ENCODE measurements at places on chromosomes 7 and 10. TPM values are rescaled to one million over a fixed set of nuclear protein-coding genes. Genes with fewer than 3 reads are reported as not detected.

GRCh38 chr10:113767222-113767621, 15.7 kb downstream of the PLEKHS1 start:
- no peak for ATAC-seq

- no peak for ATAC-seq
Measured at GRCh38 chr7:76233538-76234281, 32.0 kb downstream of the SRRM3 start.

Gene AGR3
- not detected for total RNA-seq

DNA sequence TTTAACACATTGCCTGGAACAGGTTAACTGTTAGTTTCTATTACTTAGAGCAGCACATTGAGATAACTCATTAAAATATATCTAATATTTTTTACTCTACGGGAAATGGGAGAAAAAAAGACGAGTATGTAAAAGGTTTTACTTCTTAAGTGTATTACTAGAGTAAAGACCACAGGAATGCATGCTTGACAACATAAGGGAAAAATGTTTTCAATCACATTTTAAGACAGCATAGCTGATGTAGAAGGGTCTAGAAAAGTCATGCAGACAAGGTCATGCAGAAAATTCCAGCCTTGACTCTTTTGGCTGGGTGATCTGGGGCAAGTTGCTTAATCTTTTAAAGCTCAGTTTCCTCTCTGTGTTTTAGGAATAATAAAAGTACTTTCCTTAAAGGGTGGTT, 806.2 kb downstream of the CNTNAP2 start:
- no peak for ATAC-seq

DNA sequence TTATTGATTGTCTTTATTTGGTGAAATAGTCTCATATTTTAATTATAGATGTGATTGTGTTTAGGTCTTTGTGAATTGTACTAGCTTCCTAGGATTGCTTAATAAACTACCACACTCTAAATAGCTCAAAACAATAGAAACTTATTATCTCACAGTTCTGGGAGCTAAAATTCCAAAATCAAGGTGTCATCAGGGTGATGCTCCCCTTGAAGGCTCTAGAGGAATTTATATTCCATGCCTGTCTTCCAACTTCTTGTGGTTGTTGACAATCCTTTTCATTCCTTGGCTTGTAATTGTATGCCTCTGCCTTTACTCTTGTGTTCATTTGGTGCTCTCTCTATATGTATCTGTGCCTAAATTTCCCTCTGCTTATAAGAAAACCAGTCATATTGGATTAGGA, 155.3 kb upstream of the AKR1E2 start:
- no peak for ATAC-seq

Gene ITPRID1
- not detected for total RNA-seq

Gene CDK1
- total RNA-seq: 1.9 TPM

DNA sequence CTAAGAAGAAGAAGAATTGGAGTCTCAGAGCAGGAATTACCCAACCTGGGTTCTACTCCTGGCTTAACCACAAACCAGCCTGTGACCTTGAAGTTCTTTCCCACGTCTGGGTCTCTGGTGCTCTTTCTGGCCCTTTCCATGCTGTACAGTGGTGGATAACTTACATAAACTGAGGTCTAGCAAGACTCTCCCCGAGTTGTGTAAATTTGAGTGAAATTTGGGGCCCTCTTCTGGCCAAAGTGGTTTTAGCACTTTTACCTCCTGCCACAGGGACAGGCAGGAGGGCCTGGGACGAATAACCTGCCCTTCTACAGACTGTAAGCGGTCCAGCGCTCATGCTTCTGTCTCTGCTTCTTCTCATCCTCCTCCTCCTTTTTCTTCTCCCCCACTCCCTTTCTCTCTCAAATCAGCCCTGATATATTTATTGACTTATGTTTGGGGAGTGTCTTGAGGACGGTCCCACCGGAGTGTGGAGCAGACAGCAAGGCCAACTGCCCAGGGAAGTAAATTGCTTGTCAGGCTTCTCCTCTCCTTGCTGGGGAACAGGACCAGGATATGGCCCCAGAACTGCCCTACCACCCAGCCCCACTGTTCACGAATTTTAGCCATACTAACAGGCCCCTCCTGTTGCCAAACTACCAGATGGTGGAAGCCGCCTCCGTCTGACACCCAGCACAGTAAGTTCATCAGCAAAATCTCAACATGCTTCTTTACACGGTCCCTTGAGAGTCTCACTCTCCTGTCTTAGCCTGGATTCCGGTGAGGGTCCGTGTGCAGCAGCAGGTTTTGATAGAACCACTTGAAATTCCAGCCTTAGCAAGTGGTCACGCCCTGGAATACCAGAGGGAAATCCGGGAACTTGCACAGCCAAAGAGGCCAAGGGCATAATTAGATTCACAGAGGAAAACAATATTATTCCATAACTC, 4.0 kb upstream of the SH3PXD2A start:
- ATAC-seq: peak; percentile 50

DNA sequence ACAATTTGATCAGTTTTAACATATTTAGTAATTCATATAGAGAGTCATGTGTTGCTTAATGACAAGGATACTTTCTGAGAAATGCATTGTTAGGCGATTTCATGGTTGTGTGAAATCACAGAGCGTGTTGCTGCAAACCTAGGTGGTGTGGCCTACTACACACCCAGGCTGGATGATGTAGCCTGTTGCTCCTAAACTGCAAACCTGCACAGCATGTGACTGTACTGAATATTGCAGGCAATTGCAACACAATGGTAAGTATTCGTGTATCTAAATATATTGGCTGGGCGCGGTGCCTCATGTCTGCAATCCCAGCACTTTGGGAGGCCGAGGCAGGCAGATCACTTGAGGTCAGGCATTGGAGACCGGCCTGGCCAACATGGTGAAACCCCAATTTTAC, 73.7 kb upstream of the BAIAP2L1 start:
- ATAC-seq: no peak

Gene CCDC172
- total RNA-seq: not detected

DNA sequence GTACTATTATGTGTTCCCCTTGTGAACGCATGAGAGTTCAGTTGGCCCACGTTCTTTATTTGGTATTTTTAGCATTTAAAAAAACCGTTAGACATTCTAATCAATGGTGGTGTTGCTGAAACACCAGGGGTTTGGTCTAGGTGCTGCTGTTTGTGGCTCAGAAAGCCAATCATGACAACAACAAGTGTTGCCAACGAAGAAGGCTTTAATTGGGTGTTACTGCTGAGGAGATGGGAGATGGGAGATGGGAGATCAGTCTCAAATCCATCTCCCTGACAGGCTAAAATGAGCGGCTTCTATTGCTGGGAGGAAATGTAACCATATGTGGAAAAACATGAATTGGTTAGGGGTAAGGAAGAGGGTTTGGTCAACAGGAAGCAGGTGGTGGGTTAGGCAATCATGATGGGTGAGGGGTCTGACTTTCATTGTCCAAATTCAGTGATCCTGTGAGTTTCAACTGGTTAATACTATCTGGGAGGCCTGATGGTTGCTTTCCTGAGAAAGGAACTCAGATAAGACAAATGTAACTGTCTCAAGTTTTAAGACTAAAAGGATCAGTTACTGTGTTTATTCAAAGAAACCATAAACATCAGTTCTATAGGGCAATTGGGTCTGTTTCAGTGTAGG, 4.6 kb upstream of the ZNF425 start:
- no peak for ATAC-seq

DNA sequence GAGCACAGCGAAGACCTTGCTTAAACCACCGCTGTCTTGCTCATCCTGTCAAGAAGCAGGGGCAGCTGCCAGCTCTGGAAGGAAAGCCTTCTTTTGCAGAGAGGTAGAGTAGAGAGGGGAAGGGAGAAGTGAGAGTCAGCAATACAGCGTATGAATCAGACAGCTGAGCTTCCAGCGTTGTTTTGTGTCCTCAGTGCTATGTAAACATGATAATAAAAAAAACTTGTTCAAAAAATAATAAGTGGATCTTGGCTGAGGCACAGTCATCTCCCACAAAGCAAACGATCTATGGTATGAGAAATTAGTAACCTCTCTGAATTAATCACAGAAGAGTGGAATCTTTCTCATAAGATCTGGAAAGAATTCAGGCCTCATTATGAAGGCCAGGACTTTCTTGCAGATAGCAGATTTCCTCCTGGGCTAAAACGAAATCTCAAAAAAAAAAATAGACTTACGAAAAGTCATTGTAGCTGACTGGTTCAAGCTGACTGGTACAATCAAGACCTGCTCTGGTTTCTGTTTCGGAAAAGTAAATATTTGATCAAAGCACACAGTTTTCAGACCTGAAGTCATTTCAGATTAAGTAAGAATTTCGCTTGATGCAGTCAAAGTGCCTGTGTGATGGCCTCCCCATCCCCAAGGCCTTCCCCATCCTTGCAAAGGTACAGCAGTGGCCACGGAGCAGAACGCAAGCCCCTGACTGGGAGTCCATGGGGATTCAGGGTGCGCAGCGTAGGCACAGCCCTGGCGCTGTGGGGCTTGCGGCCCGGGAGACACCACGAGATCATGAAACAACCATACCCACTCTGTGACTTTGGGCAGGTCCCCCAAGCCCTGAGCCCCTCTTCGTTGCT, 29.4 kb downstream of the CHST15 start:
- peak; percentile 64 for ATAC-seq

DNA sequence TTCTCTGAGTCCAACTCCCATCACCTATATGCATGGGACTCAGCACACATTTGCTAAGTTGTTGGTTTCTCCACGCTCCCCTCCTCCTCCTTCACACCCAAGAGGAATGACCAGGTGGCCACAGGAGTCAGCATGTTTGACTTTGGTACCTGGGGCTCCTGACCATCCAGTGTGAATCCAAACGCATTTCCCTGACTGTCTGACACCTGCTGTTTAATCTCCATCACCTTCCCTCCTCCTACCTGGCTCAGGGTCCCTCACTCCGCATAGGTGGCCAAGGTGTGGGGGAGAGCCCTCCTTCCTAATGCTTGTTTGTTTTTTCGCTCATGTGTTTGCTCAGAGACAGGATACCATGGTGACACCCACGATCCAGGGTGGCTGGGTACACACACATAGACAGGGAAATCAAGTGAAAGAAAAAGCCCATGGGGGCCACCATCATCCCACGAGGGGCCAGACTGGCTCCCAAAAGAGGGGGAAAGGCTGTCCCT, 194.9 kb downstream of the KCNMA1 start:
- ATAC-seq: no peak

DNA sequence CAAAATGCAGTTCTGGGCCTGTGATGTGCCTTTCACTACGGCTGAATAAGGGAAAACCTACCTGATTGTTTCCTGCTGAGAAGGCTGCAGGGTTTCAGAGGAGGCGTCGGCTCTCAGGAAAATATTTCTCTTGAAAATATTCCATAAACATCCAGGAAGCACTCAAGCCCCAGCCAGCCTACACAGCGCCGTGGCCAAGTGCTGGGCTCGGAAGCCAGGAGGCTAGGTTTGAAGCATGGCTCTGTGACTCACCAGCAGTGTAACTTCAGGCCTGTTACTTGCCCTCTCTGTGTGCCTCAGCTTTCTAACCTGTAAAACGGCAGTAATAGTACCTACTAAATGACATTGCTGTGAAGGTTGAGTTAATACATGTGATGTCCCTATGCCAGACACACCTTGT, 399.1 kb downstream of the GATA3 start:
- ATAC-seq: no peak

Gene PNLIPRP1
- not detected for total RNA-seq

DNA sequence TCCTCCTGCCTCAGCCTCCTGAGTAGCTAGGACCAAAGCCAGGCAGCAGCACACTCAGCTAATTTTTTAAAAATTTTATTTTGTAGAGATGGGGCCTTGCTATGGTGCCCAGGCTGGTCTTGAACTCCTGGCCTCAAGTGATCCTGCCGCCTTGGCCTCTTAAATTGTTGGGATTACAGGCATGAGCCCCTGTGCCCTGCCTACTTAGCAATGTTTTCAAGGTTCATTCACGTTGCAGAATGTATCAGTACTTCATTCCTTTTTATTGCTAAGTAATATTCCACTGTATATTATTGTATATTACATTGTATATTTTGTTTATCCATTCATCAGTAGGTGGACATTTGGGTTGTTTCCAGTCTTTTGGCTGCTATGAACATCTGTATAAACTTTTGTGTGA, 44.2 kb downstream of the PUS7 start:
- ATAC-seq: no peak

Gene HECW1
- total RNA-seq: 0.13 TPM

DNA sequence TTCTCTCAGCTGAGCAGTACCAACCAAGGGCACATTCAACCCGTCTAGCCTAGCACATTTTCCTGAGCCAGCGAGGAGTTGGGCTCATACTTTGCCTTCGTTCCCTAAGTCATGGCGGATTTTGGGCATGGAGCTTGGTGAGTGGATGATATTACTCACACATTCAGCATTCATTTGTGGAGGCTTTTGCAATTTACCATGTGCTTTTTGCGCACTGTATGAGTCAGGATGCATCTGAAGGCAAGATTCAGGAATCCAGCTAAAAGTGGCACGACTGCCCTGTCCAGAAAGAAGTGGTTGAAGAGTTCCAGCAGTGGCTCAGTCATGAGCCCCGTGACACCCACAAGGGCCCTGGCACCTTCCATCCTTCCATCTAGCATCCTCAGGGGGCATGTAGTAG, 24.2 kb upstream of the MGMT start:
- no peak for ATAC-seq

Gene IGFBP1
- total RNA-seq: not detected

DNA sequence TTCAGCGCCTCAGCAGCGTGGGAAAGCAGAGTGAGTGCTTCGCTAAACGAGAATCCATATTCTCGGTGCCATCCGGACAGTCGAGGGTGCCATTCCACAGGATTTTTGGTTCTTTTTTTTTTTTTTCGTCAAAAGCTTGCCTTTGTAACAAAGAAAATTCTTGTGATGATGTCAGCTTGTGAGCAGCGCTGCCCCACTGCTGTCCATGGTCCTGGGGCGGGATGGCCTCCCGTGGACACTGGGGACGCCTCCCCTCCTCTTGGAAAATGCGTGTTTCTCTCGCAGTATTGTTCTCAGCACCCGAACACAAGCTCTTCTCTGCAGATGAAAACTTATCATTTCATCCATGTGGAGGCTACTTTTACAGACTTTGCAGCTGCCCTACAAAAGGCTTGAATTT, 477.4 kb downstream of the TCERG1L start:
- ATAC-seq: no peak

DNA sequence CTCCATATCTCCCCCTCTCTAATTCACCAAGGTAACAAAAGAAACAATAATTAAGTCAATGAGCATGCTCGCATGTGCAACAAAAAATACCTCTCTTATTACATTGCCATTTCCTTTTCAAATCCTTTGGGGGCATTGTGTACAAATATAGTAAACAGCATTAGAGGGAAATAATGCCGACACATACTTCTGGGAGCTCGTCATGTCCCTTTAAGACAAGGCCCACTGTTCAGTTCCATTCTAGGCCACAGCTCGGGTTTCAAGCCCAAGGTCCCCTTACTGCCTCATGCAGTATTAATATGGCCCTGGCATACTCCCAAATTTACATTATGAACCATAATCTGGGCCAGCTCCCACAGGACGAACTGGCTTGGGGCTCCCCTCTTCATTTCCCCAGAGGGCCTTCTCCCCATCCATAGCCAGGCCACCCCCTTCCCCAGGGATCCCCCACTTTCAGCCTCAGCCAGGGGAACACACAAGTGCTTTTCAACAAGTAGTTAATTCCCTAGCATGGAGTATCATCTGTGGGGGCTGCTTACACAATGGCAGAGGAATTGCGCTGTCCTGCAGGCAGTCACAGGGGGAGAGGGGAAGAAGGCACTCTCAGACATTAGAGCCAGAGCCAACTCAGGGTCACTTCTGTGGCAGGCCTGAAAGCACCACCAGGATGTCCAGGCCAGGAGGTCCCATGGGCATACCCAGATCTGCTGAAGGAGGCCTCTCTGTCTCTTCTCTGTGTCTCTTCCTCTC, 110.6 kb downstream of the KCNMA1 start:
- no peak for ATAC-seq

Data from gastroesophageal sphincter (tissue), 4 donors.